Kidney tubule cell (primary cell): ENCODE measurements at places on chromosomes 6 and 20.

DNA sequence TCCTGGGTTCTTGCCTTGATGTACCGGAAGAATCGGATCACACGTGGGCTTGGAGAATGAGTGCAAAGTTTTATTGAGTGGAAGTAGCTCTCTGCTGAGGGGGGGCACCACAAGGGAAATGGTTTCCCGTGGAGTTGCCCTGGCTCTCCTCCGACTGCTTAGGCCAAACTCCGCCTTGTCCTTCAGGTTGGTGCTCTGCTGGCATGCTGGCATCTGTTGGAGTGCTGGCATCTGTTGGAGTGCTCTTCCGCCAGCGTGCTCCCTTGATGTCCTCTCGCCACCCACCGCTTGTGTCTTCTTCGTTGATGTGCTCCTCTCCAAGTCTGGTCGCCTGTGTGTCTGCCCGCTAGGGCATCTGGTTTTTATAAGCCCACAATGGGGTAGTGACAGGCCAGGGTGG lies 317.1 kb upstream of the HSF2 start:
- DNase-seq: no peak

- no peak for DNase-seq
These were observed 548 bp downstream of the PROCR start for GRCh38 chr20:35172434-35172806.

DNA sequence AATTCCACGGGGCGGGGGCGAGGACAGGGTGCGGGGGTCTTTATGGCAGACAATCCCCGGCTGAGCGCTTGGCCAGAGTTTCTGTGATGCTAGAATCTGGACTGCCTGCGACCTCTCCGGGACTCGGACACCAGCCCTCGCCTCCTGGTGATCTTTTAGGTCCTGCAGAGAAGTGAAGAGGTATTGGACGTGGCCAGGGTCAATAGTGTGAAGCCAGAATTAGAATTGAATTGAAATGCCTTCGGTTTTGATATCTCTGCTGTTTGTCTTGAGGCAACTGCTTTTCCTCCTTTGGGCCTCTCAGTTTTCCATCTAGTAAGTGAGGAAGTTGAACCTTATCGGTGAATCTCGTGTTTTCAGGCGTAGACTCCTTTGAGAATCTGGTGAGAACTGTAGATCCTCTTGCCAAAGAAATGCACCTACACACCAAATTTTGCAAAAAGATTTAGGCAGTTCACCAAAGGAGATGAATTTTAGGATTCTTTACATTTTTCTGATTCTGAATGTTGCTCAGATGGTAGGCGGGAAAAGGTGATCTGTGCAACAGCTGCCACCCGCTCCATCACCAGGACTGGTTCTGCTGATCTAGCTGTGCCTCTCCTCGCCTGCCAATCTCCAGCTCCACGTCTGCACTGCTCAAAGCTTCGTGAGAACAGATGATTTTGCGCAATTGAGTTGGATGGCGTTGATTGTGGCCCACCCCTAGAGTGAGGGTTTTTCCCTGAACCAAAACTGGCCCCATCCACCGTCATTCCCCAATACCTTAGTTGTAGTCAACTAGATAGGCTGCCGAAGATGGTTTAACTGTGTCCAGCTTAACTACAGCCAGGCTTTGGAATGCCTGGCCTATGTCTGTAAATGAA lies 837 bp upstream of the OSER1 start:
- DNase-seq: no peak

DNA sequence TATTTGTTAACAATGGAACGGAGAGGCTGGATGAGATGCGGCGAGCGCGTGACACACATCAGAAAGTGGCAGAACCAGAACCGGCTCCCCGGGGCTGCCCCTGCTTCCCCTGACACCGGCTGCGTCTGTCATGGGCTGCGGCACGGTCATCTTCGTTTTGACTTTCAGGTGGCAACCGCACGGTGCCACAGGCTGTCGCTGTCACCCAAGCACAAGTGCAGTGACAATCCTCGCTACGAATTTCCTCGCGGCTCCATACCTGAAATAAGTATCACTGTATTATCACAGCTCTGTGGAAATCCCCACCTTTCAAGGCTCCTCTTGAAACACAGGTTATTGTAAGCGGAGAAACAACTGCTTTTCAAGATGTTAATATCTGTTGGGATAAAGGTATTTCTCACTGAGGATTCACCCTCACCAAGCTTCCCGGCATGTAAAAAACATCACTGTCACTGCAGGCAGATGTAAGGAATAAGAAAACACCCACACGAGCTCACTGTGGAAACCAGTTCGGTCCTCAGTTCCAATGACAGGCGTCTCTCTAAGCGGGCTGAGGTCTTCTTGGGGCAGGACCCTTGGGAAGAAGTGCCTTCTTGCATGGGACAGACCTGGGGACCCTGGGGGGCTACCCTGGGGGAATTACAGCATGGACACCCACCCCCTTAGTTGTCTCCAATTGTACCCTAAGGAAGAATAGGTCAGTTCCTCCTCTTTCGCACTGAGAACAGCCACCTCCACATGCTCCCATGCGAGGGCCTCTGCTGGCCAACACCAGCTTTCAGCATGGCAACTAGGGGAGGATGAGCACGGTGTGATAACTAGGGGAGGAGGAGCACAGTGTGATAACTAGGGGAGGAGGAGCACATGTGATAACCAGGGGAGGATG lies 86.3 kb downstream of the DACT2 start:
- no peak for DNase-seq

GRCh38 chr6:24997231-24997630 lies 61.5 kb upstream of the RIPOR2 start:
- no peak for DNase-seq

- peak; percentile 31 for DNase-seq
These were observed 549.4 kb upstream of the SYNCRIP start for GRCh38 chr6:86192123-86192522.

DNA sequence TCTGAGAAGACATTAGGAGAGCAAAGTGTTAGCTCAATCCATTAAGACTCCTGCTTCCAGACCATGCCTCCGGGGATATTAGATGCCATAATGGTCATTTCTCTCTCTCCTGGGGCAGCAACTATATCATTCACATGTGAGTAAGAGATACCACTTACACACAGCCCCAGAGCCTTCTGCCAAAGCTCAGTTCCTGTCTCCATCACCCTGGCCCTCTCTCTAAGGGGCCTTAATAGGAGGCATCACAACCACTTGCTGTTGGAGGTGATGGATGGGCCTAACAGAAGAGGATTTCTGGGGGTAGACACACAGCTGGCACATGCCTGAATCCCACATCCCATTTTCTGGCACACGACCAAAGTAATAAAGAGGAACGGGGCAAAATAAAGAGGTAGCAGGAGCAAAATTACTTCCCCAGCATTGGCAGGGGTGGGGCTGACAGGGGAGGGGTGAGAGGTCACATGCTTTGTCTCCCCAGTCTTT lies 34.0 kb upstream of the VSTM2L start:
- DNase-seq: no peak

DNA sequence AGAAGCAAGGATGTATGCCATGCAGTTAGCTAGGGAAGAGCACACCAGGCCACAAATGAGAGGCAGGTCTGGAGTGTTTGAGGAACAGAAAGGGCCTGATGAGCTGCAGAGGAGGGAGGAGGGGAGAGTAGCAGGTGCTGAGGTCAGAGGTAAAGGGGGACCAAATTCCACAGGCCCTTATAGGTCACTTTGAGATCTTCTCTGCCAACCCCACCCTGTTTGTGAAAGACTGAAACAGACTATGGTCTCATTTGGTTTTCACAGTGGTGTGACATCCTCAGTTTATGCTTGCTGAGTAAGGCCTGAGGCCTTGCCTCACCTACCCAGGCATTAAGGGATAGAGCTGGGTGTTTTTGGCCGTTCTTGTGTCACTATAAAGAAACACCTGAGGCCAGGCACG lies 187.7 kb upstream of the MYLIP start:
- DNase-seq: no peak

GRCh38 chr6:75423386-75423785 lies 70.2 kb downstream of the FILIP1 start:
- no peak for DNase-seq

DNA sequence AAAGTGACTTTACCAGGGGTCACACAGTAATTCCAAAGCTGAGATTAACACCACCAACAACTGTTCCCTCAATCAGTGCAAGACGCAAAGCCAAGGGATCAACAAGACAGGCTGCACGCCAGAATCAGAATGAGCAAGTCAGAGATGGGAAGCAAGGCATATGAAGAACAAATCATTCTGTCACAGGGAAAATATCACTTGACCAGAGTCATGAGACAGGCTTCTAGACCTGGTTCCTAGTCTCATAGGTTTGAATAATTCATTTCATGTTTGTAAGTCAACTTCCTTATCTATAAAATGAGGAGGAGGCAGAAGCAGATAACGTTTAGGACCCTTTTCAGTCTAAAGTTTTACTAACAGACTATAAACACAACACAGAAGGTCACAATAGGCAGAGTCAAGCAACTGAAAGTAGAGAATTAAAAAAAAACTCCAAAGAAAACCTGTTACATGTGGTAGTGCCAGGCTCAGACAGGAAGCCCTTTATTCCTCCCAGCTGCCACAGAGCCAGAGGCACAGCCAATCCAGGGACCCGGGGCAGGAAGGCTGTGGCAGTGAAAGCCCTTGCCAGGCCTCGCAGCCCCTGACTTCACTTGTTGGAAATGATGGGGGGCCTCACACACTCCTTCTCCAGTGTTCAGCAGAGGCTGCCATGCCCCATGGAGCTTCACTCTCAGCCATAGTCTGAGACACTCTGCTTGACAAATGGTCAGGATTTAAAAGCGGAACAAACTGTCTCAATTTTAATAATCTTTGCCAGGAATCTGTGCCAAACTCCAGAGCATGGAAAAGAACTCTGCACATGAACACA lies 29.2 kb upstream of the DST start:
- DNase-seq: no peak

GRCh38 chr6:36920546-36920945 lies 34.0 kb upstream of the PI16 start:
- DNase-seq: no peak

DNA sequence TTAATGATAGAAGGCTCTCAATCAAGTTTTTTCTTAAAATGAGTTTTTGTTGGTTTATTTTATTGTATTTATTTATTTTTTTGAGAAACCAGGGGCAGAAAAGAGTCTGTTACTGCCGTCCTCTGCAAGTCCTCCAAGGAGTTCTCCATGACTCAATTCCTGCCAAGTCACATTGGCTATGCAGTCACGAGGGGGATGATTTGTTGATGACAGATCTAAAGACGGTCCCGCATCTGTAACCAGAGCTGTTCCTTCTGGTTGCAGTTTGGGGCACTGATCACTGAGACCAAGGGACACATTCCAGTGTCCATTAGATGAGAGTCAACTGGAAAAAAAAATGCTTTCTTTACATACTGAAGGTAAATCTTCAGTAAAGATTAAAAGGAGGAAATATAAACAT lies 13.9 kb upstream of the TSHZ2 start:
- DNase-seq: peak; percentile 56

GRCh38 chr6:12198851-12199250 lies 91.3 kb upstream of the EDN1 start:
- no peak for DNase-seq

- no peak for DNase-seq
These were observed 145.8 kb downstream of the PTPRT start for GRCh38 chr20:43043887-43044286.

- DNase-seq: peak; percentile 85
These were observed 3.8 kb upstream of the WFDC12 start for GRCh38 chr20:45128099-45128498.

- no peak for DNase-seq
These were observed 2.2 kb downstream of the APCDD1L start for GRCh38 chr20:58512808-58513552.

DNA sequence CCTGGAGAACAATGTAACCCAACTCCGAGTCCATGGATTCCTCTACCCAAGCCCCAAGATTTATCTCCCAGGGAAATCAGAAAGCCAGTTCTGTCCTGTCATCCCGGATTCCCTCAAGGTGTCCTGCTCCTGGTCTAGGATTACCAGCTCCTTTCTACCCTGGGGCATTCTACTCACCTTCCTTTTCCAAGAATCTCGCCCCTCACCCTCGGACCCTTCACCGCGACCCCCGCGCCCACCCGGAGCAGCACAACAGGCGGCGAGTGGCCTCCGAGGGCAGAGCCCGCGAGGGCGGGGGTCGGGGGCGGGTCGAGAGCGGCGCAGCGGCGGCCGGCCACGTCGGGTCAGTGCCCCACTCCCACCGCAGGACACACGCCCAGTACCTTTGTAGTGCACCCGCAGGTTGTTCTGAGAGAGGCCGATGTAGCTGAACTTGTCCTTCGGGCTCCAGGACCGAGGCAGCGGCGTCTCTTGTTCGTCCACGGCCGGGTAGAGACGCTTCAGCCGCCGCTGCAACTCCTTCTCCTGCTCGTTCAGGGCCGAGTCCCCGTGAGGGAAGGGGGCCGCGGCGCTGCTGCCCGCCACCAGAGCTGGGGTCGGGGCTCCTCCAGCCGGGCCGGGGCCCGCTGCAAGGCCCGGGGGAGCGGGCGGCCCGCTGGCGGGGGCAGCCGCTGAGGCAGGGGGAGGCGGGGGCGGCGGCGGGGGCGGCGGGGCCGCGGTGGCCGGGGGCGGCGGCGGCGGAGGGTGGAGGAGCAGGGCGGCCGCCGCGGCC lies 897 bp downstream of the RANBP9 start:
- DNase-seq: peak; percentile 53
